ENCODE measurements at places on chromosomes 2 and 18.

DNA sequence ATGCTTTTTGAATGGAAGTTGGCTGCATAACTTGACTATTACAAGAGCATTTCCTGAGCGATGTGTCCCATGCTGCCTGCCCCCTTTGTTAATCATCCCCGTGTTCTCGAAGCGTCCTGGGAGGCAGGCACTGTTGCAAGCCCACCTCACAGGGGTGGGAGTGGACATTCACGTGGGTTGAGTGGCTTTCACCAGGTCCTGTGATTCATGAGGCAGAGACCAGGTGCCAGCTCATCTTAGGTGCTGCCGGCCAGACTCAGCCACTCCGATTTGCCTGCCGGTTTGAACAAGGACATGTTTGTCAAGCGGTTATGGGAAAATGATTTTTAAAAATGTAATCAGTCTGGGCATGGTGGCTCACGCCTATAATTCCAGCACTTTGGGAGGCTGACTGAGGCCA lies 112.5 kb downstream of the ZNF532 start:
- no peak for DNase-seq

- no peak for DNase-seq
Observed at GRCh38 chr2:182715121-182715891, 751 bp upstream of the DNAJC10 start.

- DNase-seq: no peak
Observed at GRCh38 chr18:23354625-23355024, 98.5 kb upstream of the RIOK3 start.

DNA sequence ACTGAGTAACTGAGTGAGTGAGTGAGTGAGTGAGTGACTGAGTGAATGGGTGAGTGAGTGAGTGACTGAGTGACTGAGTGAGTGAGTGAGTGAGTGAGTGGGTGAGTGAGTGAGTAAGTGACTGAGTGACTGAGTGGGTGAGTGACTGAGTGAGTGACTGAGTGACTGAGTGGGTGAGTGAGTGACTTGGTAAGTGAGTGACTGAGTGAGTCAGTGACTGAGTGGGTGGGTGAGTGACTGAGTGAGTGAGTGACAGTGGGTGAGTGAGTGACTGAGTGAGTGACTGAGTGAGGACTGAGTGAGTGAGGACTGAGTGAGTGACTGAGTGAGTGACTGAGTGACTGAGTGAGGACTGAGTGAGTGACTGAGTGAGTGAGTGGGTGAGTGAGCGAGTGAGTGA lies 13.9 kb downstream of the MAL start:
- DNase-seq: no peak

GRCh38 chr2:236875906-236876505 lies 209.7 kb upstream of the COPS8 start:
- DNase-seq: no peak

GRCh38 chr18:48670751-48671560 lies 132.1 kb downstream of the CTIF start:
- DNase-seq: no peak

- no peak for DNase-seq
Observed at GRCh38 chr2:3662239-3662638, 4.2 kb downstream of the ALLC start.
